Astrocyte of the spinal cord (primary cell): ENCODE measurements at places on chromosomes 16 and 17.

DNA sequence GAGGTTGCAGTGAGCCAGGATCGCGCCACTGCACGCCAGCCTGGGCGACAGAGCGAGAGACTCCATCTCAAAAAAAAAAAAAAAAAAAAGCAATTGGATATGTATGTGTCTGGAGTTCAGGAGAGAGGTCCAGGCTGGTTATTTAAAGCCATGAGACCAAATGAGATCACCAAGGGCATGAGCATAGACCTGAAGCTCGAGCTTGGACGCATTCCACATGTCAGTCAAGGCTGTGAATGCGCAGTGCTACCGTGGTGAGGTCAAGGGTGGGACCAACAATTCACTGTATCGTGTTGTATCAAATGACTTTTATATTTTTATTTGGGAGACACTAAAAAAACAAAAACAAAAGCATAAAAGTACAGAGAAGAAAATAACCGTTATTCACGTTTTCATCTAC is 29.1 kb upstream of the SPNS2 start:
- DNase-seq, result no peak

- no peak for DNase-seq
These were observed 9.9 kb downstream of the SLC5A11 start for GRCh38 chr16:24855678-24856077.

GRCh38 chr16:27495191-27495590 is 54.5 kb downstream of the GTF3C1 start:
- DNase-seq, result peak; percentile 93

GRCh38 chr16:75475420-75475847 is 10.9 kb upstream of the TMEM170A start:
- no peak for DNase-seq

DNA sequence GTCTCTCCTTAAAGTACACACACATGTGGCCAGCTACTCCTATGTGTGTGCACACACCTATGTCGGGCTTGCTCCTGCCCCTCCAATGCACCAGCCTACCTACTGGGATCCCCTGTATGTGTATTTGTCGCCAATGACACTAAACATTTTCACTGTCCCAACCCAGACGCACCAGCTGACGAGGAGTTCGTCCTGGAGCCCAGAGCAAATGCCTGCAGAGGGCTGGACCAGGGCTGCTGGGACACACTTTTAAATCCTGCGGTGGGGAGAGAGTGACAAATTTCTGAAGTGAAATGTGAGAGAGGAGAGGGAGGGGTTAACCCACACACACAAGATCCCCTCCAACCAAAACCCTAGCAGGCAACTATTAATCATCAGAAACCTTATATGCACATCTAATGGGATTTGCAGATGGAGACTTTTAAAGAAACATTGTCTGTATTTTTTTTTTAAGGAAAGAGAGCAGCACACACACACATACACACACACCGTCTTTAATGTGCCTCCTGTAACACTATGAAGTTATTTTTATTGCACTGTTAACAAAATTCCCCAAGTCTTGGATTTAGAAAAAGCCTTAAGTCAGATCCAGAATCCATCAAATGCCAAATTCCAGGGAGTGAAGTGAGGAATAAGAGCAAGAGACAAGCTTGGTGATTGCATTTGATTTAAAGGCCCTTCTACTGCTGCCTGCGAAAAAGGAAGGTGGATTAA is at the start of gene MEOX1:
MEOX1 (minus strand) TSS at position 224 of the 714 bp plus-strand sequence. CDS start 388 bp downstream, outside the sequence.
- DNase-seq, result peak; percentile 68

GRCh38 chr17:12085076-12085949 is 64.6 kb downstream of the MAP2K4 start:
- no peak for DNase-seq

DNA sequence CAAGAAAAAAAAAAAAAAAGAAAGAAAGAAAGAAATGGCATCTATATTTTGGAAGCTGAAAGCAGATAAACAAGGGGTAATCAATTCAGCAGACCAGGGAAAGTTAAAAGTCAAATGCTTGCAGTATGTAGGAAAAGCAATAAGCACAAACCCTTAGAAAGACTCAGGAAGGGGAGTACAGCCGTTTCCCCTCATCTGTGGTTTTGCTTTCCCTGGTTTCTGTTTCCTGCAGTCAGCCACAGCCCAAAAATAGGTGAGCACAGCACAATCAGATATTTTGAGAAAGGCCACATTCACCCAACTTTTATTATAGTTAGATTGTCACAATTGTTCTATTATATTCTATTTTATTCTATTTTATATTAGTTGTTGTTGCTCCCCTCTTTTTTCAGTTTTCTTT is 14.4 kb upstream of the ALOX12 start:
- no peak for DNase-seq

DNA sequence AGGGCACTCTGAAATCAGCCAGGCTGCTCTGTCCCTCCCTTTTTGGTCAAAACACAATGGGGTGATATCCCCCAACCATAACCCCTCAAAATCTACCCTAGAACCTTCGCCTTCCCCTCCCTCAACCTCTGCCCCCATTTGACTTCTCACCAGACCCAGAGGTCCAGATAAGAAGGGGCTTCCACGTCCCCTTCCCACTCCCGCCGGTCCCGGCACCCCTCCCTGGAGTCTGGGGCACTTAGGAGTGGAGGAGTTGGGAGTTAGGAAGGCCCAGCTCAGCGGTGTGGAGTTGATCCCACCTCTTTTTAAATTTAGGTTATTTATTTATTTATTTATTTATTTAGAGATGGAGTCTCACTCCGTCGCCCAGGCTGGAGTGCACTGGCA is 619 bp upstream of the TMEM92 start:
- DNase-seq, result no peak

DNA sequence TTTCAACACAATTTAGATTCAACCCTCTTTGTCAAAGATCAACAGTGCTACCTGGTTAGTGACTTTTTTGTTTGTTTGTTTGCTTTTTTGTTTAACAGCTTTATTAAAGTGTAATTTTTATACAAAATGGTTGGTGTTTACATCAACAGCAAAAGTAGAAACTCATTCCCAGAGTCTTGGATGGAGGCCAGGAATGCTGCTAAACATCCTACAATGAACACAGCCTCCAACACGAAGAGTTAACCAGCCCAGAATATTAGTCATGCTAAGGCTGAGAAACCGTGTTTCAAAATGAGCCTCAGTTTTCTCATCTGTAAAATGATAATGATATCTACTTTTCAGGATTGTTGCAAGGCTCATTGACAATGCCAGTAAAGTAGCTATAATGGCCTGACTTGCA is 211.0 kb upstream of the MAF start:
- DNase-seq, result no peak

DNA sequence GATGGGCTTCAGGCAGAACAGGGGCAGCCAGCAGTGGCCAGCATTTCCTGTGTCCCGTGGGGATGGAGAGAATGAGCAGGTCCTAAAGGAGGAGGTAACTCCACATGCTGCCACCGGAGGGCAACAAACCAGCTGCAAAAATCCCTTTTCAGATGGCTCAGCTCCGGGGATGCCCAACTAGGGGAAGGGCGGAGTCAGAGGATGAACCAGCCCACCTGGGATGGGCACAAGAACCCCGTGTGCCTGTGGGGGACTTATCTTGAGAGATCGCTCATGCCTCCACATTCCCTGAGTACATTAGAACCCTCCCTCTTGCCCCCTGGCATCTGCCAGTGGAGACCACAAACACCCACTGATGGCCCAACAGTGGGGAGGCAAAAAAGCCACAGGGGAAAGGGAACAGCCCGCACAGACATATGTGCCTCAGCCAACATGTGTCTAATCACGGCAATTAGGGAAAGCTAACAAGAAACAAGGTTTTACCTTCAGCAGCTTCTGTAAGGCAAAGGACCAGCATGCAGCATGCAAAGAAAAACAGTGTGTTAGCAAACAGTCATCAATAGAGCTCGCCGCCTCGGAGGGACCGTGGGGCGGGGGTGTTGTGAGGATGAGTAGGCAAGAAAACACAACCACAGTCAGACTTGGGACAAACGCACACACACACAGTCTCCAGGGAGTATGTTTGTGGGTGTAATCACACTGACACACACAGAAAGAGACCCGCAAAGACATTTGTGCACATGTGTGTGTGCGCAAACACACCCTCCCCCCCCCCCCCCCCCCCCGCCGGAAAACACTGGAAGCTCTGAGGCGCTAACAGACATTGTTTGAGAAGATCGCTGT is 64.0 kb downstream of the MYO18A start:
- peak; percentile 44 for DNase-seq

- no peak for DNase-seq
These were observed 11.7 kb upstream of the SPATA32 start for GRCh38 chr17:45273551-45273957.

DNA sequence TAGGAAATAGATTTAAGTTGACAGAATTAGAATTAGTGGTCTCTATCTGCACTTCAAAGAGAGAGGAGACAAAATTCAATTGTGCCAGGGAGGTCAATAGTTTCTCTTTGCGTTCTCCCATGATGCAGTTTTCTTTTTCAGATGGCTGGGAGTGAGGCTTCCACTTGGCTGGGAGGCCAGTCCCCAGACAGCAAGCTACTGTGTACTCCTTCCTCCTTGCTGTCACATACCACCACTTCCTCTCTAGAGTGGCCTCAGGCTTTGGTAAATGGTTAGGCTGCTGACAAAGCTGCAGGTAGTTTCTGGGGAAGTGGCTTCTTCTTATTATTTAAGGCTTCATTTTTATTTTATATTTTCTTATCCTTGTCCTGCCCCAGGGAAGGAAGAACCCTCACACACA is 106.2 kb upstream of the HS3ST4 start:
- no peak for DNase-seq

DNA sequence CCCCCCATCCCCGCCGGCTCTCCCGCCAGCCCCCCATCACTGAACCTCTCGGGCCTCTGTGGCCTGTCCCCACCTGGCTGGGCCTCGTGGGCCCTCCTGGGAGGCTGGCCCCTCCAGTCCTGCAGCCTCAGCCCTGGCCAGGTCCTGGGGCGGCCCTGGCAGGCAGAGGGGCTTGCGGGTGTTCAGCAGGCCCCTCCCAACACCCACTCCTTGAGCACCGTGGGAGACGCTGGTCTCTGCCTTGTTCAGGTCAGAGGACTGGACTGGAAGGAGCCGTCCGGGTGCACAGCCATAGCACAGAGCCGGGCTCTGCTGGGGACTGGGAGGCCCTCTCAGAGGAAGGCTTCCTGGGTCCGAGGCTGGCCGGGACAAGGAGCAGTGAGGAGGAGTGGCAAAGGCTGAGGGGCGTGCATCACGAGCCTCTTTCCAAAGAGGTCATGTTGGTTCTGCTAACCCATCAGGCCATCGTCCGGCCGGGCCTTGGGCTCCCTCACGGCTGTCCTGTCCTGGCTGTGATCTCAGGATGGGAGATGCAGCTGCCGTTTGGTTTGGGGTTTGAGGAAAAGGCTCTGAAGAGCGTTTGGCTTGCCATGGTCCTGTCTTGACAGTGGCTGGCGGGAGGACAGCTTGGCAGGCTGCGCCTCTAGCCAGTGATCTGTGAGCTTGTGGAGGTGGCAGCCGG is 6.3 kb upstream of the PABPN1L start:
- no peak for DNase-seq

- no peak for DNase-seq
These were observed 2.2 kb upstream of the CDK5R1 start for GRCh38 chr17:32484628-32485027.

GRCh38 chr17:65062171-65062915 is 5.8 kb upstream of the GNA13 start:
- no peak for DNase-seq

GRCh38 chr16:63346000-63346399 is 1309.8 kb upstream of the CDH8 start:
- no peak for DNase-seq

GRCh38 chr17:8310601-8311123 is 621 bp downstream of the ARHGEF15 start:
- no peak for DNase-seq

GRCh38 chr16:20624205-20624604 is 48.0 kb upstream of the ACSM2B start:
- DNase-seq, result no peak

DNA sequence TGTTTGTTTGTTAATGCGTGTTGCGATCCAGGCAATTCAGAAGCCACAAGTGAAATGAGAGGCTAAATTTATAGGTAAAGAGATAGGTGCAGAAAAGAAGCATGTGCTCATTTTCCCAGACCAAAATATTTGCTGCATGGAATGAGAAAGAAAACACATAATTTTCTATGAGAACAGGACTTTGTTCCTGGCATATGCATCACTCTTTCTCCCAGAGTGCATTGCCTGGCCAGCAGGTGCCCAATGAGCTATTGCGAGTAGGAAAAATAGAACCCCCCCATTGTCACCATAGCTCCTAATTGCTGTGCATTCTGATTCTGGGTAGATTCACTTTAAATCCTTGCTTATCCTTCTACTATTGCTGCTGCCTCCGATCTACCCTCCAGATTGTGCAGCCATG is 410.4 kb downstream of the PMP22 start:
- no peak for DNase-seq

DNA sequence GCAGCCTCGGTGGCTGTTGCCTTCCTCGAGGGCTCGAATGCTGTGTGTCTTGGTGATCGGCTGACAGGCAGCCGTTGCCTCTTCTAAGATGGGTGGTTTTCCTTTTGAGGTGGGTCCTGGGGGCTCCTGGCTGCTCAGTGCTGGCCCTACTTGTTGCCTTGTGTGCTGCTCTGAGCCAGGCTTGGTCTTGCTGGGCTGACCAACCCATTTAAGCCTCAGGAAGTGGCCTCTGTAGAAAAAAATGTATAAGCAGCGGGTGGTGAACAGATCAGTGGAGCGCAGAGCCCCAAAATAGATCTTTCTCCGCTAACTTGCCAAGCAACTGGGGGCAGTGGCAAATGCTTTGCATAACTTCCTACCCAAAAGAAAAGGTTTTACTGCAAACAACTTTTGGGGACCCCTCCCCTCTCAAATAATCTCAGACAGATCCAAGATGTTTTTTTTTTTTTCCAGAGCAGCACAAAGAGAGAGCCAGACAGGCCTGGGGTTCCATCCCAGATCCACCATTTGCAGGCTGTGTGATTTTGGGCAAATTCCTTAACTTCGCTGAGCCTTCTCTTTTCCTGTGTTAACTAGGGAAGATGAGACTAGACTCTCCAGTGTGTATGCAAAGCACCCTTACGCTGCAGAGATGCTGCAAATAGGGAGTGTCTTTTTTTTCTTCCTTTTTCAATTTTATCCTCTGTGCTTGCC is 42.5 kb downstream of the PLCG2 start:
- peak; percentile 17 for DNase-seq

DNA sequence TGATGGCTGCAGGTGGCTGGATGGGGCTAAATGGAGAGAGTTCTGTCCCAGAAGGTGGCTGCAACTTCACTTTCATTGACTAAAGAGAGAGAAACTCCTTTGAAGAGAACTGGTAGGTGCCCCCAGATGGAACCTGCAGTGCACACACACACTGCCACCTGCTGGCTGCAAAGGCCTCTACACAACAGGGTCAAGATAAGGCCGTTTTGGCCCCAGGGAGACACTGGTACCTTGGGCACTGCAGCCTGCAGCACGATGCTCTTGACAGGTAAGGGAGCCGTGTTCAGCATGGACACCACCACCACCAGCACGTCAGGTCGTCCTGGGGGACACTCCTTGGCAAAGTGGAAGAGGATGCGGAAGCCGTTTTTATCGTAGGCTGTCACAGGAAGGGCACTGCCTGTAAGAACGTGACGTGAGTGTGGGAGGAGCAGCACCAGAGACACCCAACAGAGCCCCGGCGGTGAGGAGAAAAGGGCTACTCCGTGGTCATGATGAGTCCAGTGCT is 22.7 kb downstream of the GGA3 start:
- peak; percentile 55 for DNase-seq

DNA sequence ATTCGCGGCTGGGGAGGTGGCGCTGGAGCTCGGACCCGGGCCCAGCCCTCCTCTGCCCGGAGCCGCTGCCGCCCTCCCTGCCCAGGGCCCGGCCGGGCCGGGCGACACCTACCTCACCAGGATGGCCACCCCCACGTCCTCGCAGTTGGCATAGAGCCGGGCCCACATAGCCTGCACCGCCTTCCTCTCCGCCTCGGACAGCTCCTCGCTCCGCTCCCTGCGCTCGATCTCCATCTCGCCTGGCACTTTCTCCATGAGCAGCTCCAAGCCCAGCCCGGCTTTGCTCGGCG is 276 bp downstream of the CYGB start:
- no peak for DNase-seq

GRCh38 chr17:7248796-7249195 is 2.7 kb downstream of the CTDNEP1 start:
- no peak for DNase-seq
